ENCODE measurements at places on chromosomes 12 and 14. TPM values are rescaled to one million over a fixed set of nuclear protein-coding genes. Genes with fewer than 3 reads are reported as not detected.
A peak's percentile ranks its signal among the peaks of the same experiment; 100 is the strongest.

DNA sequence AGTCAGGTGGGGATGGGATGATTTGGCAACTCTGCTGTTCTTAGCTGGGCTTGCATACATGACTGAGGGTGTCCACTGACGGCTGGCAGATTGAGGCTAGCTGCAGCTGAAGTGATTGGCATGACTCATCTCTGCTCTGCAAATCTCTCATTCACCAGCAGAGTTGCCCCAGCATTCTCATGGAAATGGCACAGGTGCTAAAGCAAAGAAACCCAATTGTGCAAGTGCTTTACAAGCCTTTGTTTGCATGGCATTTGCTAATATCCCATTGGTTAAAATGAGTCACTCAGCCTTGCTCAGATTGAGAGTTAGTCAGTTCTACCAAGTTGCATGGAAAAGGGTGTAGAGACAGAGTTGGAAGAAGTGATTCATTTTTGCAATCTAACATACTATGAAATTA is 389.7 kb upstream of the FAR2 start:
- DNase-seq, result no peak

- no peak for DNase-seq
Measured at GRCh38 chr12:100106861-100107260, 35.8 kb downstream of the BLTP3B start.

- DNase-seq, result no peak
Measured at GRCh38 chr14:52327374-52328226, 13.5 kb downstream of the PTGER2 start.

- peak; percentile 60 for DNase-seq
Measured at GRCh38 chr14:69574263-69574953, at the start of gene CCDC177. CCDC177 (minus strand) TSS chr14:69574871; CDS start chr14:69573622, 1,249 bp downstream.

DNA sequence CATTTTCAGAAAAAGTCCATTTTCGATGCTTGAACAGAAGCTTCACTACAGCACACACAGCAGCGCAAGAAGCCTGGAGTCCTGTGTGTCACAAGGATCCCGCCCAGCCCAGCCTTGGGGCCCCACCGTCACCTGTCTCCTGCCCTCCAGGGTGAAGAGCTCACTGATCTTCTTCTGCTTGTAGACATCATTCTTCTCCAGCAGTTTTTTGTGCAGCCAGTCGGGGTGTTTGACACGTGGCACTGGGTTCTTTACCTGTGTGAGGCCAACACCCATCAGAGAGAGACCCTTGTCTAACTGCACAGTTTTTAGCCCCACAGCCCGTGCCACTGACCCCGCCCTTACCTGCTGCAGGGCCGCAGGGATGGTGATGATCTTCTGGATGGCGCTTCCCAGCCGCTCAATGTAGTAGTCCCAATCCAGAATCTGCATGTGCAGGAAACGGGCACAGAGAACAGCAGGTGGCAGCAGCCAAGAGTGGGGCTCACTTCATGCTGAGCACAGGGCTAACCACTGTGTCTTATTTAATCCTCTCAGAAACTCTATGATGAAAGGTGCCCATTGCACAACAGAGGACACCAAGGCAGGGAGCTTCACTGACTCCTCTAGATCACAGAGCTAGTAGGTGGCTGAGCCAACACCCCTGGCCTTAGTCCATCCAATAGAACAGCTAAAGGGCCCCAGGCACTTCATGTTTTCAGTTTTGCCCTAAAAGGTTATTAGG is 30.0 kb downstream of the POLE start:
- no peak for DNase-seq

DNA sequence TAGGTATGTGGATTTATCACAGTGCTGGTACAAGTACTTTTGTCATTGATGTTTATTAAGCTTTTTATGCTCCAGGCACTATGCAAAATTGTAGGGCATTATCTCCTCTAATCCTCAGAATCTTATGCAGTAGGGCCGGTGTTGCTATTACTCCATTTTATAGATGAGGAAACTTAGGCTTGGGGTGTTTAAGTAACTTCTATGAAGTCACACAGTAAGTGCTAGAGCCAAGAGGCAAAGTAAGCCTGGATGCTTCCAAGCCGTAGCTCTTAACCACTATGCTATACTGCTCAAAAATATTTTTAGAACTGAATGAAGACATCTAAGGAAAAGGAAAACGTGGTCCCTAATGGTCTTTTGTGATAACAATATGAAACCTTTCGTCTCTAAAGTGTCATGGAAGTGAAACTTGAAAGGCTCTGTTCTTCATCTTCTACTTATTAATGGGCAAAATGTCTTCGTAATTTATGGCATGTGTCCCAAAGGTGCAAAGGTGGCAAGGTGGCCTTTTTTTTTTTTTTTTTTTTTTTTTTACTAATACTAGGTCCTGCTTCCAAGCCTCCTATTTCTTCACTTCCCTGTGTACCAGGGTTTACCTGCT is 85.2 kb downstream of the ETV6 start:
- no peak for DNase-seq

- no peak for DNase-seq
Measured at GRCh38 chr14:98912655-98913054, 359.3 kb downstream of the BCL11B start.

- peak; percentile 23 for DNase-seq
Measured at GRCh38 chr14:55731881-55732498, 152.0 kb downstream of the KTN1 start.

DNA sequence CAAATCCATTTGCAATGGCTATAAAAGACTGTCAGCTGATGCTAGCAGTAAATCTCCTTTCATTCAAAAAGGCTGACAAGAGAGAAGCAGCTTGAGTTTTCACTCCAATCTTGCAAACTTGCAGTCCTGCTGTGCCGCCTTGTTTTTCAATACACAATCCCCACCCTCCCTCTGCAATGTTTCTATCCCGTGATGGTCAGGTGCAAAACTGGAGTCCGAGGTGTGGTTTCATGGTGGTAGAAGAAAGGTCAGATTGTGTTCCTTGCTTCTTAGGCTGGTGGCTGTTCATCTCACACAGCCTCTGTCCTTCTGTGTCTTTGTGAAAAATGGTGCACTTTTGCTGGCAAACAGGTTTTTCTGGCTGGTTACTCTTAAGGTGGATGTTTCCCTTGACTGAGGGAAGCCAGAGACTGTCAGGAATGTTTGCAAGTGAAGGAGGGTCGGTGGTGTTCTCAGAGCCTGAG is 27.7 kb upstream of the TBX3 start:
- DNase-seq, result no peak

DNA sequence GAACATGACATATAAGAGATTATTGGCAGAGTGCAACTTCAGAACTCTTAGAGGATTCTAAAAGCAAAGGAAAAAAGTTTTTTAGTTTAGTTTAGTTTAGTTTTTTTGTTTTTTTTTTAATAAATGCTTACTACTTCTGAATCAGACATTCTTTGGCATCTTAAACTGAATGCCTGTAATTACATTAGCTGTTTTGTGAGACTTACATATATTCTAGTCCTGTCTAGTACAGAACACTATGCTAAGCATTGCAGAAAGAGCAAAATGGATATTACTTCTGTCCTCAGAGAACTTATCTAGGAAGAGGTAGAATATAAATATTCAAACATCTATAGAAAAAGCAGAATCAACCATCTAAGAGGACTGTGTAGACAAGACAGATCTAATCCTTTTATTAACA is 133.2 kb downstream of the RAD51B start:
- DNase-seq, result no peak

DNA sequence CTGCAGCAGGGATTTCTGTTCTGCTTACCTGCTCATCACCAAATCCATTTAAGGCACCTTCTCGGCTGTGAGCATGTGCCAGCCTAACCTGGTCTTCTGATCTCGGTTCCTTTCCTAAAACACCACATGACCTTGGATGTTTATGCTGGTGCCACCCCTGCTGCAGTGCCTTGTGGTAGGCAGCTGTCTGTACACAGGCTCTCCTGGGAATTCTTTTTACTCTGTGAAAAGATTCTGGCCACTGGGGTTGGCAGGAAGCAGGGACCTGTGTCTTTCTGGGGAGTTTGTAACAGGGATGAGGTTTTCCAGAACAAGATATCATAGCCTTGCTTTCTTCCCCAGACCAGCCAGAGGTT is 10.4 kb upstream of the PLEKHG3 start:
- no peak for DNase-seq

DNA sequence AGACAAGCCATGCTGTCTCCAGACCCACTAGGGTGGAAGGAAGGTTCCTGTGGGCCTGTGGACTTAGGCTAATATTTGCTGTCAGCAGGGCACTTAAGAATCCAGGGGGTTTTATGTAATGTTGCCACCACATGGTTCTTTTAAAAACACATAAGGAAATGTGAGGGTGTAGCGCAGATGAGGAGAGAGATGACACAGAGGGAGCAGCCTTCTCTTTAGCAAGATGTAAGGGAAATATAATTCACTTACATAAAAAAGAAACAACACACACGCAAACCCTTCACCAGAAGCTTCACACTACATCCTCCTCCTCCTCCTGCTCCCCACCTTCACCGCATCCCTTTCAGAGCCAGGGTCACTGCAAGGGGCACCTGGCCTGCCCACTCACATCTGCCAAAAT is 4.9 kb upstream of the PIP4K2C start:
- DNase-seq, result no peak

GRCh38 chr12:98188650-98189077 is 326.7 kb upstream of the TMPO start:
- no peak for DNase-seq

DNA sequence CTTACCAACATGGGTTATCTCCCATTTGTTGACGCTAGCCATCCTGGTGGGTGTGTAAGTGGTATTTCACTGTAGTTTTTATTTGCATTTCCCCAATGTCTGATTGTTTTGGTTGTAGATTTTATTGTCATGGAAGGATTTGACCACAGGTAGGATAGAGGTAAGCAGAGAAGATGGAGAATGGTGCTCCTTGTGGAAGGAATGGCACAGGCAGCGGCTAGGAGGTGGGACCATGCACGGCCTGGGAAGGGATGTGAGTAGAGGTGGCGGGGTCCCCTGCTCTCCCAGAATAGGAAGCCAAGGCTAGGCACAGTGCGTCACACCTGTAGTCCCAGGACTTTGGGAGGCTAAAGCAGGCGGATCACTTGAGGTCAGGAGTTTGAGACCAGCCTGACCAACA is 41.4 kb downstream of the PHETA1 start:
- no peak for DNase-seq

DNA sequence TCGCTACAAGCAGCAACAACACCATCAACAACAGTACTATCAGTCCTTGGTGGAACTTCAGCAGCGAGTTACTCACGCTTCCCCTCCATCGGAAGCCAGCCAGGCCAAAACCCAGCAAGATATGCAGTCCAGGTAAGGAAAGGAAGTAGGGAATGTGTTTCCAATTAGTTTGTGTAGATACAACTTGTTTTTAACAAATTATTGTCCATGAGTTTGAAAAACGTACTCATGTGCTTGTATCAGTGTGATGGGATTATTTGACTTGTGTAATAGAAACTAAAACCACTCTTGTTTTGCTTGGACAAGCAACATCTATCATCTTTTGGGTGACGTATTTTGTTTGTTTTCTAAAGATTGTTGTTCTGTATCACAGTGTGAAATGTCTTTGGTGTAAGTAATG is 137.9 kb downstream of the NAV3 start:
- DNase-seq, result no peak

- DNase-seq, result no peak
Measured at GRCh38 chr14:76986231-76986565, 42.3 kb downstream of the IRF2BPL start.

DNA sequence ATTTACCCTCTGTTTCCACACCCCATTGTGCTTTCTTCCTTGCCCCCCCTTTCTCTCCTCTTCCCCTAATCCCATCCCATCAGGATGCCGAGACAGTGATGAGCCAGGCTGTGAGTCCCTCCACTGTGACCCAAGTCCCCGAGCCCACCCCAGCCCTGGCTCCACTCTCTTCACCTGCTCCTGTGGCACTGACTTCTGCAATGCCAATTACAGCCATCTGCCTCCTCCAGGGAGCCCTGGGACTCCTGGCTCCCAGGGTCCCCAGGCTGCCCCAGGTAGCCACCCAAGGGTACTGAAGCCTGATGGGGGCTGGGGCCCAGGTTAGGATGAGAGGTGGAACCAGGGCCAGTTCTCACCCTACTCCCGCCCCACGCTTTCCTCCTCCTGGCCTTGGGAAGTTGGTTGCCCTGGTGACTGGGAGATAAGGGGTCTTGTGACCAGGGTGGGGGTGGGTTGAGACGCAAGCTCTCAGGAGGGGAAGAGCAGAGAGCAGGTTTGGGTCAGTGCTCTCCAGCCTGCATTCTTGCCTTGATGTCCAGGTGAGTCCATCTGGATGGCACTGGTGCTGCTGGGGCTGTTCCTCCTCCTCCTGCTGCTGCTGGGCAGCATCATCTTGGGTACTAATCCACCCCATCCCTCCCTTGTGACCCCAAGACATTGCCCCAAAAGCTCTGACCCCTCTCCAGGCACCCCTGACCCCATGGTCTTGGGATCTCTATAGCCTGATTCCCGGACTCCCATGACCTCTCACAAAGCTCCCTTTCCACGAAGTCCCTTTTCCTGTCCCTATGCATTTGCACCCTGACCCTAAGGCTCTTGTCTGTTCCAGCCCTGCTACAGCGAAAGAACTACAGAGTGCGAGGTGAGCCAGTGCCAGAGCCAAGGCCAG is 1.2 kb downstream of the AMHR2 start:
- DNase-seq, result no peak

- DNase-seq, result no peak
Measured at GRCh38 chr12:54024127-54024526, 4.1 kb upstream of the HOXC6 start.

- DNase-seq, result no peak
Measured at GRCh38 chr14:20624495-20625070, 16.9 kb downstream of the OR6S1 start.

GRCh38 chr14:96130391-96130790 is 74.2 kb upstream of the BDKRB2 start:
- DNase-seq, result no peak

DNA sequence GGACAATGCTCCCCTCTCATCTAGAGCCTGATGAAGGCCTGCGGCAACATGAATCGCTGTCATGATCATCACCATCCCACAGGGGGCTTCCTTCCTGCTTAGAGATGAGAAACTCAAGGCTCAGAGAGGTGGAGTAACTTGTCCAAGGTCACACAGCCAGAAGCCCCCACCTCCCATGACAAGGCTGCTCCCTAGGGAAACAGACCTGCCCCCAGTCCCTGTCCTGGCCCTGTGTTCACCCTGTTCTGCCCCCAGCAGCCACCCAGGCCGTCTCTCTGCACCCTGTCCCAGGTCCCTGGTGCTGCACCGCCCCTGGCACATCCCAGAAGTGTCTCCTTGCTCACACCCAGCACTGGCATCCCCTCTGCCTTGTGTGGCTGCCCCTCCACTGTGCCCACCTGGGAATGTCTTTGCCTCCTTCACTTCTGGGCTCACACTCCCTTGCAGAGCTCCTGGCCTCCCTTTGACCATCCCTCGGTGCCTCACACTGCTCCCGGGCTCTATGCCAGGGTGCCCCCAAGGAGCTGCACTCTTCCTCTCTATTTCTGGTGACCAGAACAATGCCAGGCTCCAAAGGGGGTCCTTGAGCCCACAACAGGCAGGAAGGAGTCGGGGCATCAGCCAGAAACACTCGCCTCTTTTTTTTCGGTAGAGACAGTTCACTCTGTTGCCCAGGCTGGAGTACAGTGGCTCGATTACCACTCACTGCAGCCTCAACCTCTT is 70.5 kb downstream of the BCL11B start:
- no peak for DNase-seq

GRCh38 chr12:15649347-15649746 is 139.8 kb downstream of the EPS8 start:
- no peak for DNase-seq

Gene EXOC5
- 55.0 TPM for polyA plus RNA-seq

Gene SOX5
- 5.8 TPM for polyA plus RNA-seq

Gene DIO2
- polyA plus RNA-seq, result 0.52 TPM

Gene GPR132
- polyA plus RNA-seq, result 0.35 TPM

Gene FGD6
- 13.7 TPM for polyA plus RNA-seq

Gene NPFF
- 1.1 TPM for polyA plus RNA-seq

Gene TAS2R8
- not detected for polyA plus RNA-seq

Gene NFE2
- polyA plus RNA-seq, result 2.4 TPM

Gene AHSA1
- polyA plus RNA-seq, result 209 TPM

Gene ZBTB42
- 5.4 TPM for polyA plus RNA-seq

Gene KLRB1
- polyA plus RNA-seq, result 6.4 TPM

Gene PRICKLE1
- 45.9 TPM for polyA plus RNA-seq

Data from renal pelvis (tissue), 12 donors.